Aorta (tissue), 5 donors: ENCODE measurements at places on chromosomes 2 and 18. TPM values are rescaled to one million over a fixed set of nuclear protein-coding genes. Genes with fewer than 3 reads are reported as not detected.

Gene C1QL2
- 0.10 TPM for polyA plus RNA-seq

GRCh38 chr2:46976556-46977279, 61.1 kb upstream of the MCFD2 start:
- DNase-seq, result no peak

DNA sequence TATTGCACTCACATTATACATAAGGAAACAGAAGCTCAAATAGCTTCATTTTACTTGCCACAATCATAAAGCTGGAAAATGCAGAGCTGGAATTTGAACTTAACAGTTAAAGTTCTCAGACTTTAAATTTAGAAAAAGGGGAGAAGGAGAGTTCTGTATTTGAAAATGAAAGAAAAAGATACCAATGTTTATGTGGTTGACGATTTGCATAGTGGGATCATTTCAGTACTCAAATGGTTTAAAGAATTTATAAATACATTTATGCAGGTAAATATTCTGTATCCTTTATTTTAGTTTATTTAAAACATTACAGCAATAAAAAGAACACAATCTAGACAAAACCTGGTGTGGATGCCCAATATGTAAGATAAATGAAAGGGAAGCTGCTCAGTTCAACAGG, 25.5 kb upstream of the STAT4 start:
- DNase-seq, result no peak

Gene DYNAP
- not detected for polyA plus RNA-seq

DNA sequence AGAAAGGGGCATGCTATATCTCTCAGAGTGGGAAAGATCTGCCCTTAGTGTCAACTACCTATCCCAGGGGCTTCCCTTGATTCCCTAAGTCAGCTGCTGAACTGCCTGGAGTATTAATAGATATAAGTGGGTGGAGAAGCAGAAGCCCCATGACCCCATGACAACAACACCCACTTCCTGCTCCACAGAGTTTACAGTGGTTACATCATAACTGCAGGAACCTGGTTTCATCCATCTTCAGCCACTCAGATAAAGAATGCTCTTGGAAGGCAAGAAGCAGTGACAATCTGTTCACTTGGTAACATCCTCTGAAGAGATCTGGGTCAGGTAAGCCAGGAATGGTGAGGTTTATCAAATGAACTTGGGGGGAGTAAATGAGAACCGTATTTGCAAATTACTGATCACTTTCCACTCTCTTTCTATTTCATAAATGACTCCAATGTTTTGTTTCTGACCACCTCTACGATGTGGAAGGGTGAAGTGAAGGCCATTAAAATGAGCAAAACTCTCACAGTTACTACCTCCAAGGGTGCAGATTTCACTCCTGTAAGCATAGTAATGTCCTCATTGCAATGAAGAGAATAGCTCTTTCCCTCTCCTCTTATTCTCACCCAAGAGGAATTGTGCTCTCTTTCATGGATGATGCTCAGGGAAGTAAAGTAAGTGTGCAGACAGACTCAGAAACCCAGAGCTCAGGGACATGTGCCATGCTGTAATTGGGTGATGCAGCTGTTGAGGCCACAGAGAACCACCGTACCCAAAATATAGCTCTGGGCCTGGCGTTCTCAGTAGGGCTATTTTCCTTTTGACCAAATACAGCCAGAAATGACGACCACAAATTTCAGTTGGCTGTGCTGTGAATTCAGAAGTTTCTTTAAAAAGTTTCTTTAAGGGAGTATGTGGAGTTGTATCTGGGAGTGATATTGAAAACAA, 192.8 kb upstream of the APCDD1 start:
- no peak for DNase-seq

- no peak for DNase-seq
Measured at GRCh38 chr18:38368246-38368645, 802.6 kb upstream of the CELF4 start.

DNA sequence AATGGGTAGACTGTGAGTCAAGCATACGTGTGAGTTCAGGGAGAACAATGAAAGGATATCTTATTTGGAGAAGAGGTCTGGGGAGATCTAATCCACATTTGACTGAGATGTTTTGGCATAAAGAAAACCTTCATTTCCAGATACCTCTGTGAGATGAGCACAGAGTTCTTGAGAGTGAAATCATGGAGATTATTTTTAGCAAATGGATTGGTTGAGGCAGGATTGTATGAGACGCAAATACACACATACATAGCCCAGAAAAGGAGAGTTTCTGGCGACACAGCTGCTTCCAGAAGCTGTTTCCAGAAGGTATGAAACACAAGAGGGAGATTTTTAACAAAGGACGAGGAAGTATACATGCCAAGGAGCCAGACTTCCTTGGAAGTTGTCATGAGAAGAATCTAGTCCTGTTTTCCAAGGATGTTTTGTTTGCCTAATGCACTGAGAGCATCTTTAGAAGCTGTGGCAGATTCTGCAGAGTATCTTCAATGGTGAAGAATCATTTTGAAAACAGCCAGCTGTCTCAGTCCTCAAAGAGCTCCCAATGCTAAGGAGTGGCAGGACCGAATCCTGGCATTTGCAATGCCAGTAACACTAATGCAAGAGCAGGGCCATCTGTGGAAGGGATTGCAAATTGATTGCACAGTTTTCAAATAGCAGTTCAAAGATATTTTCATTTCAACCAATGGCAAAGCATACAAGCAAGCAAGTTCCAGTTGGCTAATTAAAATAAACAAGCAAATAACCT, 177.2 kb downstream of the SETBP1 start:
- DNase-seq, result no peak

- DNase-seq, result no peak
Measured at GRCh38 chr2:179890666-179891065, 29.3 kb upstream of the ZNF385B start.

DNA sequence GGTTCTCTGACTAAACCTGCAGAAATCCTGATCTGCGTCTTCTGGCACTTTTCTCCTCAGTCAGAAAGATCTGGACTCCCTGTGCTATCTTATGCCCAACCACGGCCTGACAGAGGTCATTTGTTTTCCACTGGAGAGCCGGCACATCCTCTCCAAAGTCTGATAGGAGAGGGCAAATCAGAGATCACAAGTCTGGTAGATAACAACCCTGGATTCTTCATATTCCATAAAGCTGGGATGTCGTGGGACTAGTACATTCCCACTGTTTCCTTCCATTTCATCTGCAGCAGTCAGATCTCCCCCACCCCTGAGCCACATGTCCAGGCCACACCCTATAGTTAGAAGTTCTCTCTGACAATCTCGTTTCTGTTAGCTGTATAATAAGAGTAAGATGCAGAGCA, 157.0 kb downstream of the MGAT5 start:
- DNase-seq, result no peak

- DNase-seq, result no peak
Measured at GRCh38 chr18:13003466-13003896, 12.3 kb downstream of the CEP192 start.

DNA sequence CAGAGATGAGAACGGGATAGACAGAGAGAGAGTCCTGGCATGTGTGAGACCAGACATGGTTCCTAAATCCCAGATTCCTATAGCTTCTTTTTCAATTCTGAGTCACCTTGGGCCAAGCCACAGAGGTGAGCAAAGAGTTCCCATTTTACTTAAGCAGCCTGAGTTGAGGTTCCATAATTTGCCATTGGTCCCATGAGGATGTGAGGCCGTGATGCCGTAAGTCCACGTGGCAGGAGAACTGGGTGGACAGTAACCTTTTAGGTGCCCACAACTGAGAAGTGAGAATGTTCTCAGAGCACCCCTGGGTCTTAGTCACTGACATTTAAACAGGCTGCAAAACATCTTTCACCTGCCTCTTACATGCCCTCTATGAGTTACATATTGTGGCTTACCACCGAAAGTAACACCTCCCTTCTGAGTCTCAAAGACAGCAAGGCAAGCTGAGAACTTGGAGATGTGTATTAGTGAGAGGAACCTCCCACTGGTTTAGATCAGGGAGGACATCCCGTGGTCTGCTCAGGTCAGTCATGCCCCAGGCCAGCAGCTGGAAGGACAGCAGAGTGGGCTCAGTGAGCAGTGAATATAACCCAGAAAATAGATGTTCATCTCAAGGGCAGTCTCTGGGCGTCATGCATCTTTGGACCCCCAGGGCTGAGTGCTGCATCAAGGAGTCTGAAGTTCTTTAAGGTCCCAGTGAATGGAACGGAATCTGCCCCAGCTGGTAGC, 127.9 kb upstream of the LGALSL start:
- DNase-seq, result no peak

DNA sequence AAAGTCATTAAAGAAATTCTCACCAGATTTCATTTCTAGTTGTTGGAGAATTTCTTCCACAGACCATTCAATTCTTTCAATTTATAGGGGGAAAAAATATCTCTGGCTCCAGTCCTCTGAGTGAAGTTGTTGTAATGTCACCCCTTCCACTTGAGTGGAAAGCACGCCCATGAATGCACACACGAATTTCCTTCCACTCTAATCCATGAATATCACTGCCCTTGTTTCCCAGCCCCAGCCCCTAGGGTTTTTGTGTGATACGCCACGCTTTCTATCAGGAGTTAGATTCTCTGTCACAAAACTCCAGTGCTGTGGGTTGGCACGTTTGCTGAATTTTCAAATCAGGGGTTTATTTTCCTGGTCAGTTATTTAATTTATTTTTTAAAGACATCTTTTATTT, 38.1 kb downstream of the CDCA7 start:
- no peak for DNase-seq
